ENCODE measurements at places on chromosomes 7 and 10. TPM values are rescaled to one million over a fixed set of nuclear protein-coding genes. Genes with fewer than 3 reads are reported as not detected.

TMEM196 gene
- total RNA-seq = 3.6 TPM

FAM149B1 gene
- 31.3 TPM for total RNA-seq

DNA sequence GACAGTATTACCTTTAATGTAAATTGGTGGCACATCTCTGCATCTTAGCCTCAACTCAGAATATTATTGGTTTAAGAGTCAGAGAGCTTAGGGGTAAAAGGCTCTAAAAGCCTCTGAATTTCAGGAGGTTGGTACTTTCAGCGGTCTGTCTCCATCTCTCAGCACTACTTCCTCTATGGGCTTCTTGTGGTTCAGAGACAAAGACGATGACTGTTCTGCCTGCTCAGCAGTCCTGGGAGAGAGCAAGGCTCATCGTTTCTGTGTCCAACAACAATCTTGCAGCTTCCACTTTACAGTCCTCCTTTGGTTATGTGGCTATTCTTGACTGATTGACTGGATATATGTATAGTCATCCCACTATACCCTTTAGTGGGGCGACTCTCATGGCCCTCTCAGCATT, 394.7 kb downstream of the AUTS2 start:
- DNase-seq = no peak

GRCh38 chr7:127897704-127898454, 133.4 kb downstream of the LRRC4 start:
- DNase-seq = no peak

DNA sequence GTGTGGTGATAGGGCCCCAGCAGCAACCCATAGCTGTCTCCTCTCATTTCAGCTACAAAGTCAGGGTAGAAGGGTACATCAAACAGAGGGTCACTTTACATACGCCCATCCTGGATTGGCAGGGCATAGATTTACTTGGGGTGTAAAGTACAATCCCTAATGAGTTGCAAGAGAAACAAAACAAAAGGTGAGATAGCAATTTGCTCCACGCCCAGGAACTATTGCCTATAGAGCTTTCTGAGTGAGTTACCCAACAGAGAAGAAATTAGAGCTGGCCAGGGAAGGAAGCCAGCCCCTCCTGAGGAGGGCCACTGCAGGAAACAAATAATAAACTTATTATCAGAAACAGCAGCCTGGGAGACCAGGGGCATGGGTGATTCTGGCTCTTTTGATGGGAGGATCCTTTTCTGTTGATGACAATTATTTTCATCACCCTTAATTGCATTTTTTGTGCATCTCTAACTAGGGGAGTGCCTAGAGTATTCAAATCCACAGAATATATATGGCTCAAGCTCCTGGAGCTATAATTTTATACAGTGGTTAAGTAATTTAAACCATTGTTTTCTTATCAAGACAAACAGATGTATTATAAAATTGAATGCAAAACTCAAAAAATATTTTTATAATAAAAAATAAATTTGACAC, 47.4 kb downstream of the SLC26A5 start:
- no peak for DNase-seq
